ENCODE measurements at places on chromosomes 7 and 10. TPM values are rescaled to one million over a fixed set of nuclear protein-coding genes. Genes with fewer than 3 reads are reported as not detected.

- no peak for DNase-seq
These were observed 49.2 kb upstream of the NKX6-2 start for GRCh38 chr10:132834891-132835847.

DNA sequence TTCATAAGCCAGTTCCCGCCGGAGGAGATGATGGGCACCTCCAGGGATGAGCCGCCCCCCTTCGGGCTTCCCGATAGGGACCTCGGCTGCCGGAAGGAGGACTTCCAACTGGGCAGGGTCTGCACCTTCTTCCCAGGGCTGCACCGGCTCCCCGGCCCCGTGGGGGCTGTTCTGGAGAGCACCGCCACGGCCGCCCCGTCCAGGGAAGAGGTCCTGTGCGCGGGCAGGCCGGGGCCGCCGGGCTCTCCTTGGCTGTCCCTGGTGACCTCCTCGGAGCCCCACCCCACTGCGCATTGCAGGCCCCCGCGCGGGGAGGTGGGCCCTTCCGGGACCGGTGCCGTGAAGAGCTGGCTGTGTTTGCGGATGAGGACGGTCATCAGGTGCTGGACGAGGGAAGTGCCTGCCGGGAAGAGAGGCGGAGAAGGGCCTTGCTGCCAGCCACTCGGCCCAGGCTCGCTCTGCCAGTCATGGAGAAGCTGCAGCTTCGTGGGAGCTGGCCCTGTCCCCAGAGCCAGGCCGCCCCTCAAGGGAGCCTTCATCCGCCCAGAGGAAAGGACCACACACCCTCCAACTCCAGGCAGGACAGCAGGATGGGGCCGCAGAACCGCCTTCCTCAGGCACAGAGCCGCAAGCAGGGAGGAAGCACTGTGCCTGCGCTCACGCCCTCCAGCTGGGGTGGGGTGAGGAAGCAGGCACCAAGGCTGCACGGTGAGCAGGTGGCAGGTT lies 144.4 kb downstream of the MAPK8 start:
- DNase-seq, result no peak

DNA sequence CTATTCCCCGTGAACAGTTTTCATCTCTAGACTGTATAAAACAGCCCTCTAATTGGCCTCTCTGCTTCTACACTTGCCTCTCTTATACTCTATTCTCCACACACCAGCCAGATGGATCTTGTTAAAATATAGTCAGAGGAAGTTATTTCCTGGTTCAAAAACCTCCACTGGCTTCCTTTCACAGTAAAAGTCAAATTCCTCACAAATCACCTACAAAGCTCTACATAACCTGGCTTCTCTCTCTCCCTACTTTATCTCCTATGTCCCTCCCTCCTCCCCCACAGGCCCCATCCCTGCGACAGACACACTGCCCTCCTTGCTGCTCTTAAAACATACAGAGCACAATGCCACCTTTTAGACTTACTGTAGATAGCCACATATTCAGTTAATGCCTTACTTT lies 60.1 kb downstream of the TPK1 start:
- no peak for DNase-seq

DNA sequence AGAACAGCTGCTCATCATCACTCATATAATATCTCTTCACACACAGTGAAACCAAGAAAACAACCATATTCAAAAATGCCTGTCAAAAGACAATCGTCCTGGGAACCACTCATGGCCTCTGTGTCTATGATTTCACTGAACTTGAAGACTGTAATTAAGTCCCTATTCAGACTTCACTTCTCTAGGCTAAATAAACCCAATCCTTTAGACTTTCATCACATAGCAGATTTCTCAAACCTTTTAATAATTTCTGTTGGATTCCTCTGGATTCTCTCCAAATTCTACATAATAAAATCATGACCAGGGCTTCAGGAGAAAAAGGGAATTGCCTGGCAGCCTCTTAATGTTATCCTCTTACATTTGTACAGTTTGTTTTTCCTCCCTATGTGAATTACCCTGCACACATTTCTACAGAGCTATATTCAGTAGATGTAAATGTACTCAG lies 201.1 kb downstream of the LRRN3 start:
- no peak for DNase-seq

GRCh38 chr10:132865851-132866600 lies 76.3 kb downstream of the CFAP46 start:
- DNase-seq, result no peak

DNA sequence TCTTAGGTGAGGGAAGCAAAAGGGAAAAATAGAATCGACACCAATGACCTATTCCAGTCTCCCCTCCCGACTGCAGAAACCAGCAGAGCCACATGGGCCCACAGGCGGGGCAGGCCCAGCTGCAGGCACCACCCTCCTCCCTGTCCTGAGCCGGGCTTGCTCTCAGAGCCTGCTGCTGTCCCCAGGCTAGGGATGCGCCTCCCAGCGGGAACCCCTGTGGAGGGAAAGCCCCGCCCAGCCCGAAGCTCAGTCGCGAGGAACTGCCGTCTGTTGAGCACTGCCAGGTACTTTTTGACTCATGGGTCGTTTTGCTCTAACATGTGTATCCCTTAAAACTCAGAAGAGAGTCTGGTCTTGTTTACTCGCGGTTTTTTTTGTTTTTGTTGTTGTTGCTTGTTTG lies 124.5 kb upstream of the RET start:
- no peak for DNase-seq

- DNase-seq, result no peak
These were observed 13.9 kb downstream of the PARD3 start for GRCh38 chr10:34801097-34801733.

GRCh38 chr7:36473454-36474282 lies 84.0 kb downstream of the ANLN start:
- peak; percentile 25 for DNase-seq

DNA sequence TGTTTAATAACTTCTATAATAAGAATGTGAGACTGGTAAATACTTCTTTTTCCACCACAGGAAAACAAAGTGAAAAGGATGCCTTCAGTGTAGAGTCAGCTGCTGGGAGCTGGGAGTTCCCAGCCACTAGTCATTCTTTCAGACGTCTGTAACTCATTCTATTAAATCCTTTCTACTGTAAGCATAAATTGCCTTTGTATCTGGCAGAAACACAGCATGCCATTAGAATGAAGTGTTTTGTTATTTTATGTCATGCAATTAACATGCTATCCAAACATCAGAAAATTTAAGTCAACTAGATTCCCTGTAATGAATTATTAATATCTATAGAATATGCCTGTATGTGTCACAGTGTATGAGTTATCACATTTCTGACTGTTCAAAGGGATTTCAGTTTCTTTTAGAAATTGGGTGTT lies 14.3 kb downstream of the BPGM start:
- DNase-seq, result no peak

GRCh38 chr7:27901028-27901760 lies 161.2 kb downstream of the TAX1BP1 start:
- DNase-seq, result peak; percentile 47

DNA sequence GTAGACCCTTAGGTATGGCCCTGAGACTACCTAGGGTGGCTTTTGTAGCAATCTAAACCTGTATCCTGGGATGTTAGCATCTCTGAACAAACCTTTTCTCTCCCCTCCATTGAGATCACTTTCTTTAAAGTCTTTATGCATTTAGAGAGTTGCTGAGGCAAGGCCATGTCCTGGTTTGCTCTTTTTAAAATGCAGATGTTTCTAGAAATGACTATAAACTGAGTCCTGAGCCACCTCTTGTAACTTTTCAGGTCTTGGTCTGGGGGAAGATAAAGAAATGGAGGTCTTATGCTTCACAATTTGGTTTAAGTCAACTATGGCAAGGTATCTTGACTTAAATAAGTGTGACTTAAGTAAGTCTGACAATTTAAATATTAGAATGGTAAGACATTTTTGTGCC lies 78.0 kb downstream of the AUTS2 start:
- DNase-seq, result no peak

- DNase-seq, result no peak
These were observed 411.2 kb downstream of the ETV1 start for GRCh38 chr7:13578294-13578693.

DNA sequence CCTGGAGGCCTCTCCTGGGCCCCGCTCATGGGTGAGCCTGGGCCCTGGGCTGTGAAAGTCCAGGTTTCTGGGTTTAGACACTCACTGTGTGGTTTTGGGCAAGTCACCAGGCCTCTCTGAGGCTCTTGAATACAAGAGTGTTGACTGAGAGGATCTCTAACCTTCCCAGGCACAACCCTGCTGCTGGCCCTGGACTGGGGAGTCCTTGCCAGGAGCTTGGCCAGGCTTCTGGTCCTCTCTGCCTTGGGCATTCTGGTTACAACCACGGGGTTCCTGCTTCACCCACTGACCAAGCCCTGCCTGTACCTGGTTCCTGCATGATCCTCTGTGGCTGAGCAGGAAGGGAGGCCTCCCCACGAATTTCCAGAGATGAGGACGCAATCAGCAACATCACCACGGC lies 63.6 kb upstream of the COL13A1 start:
- no peak for DNase-seq

GRCh38 chr7:2698581-2699288 lies 10.7 kb downstream of the AMZ1 start:
- peak; percentile 34 for DNase-seq

DNA sequence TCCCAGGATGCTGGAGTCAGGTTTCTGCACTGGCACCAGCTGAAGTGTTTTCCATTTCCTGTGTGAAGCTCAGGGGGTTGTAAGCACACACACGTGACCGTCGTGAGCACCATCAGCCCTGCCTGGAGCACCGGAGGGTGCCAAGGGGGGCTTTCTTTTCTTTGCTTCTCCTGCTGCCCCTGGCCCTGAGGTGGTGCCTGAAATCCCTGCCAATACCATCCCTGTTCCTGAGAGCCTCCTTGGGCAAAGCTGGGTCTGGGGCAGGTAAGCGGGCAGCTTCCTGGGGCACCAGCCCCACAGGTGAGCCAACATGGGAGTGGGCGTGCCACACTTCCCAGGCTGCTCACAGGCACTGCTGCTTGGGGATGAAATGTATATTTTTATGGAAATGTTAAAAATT lies 593.6 kb downstream of the DNAJB6 start:
- DNase-seq, result no peak

DNA sequence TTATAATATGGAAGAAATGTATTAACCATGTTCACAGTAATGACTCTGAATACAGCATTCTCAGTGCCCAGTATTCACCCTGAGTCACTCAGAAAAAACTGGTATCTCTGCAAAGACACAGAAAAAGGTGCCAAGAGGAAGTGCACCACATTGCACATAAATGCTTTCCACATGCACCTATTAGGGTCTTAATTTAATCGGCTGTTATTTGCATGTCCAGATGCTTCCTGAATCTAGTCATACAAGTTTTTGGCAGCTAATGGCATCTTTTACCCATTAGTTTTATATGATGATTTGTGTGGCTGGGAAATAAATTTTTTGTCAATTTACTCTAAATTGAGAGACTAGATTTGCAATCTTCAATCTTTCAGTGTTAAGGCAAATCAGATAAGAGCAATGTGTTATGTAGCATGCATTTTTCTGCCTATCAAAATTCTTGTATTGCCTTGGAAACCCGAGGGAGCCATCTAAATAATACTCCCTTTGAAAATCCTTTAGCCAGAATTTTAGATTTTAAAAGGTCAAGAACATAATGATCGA lies 58.2 kb downstream of the ZNF680 start:
- no peak for DNase-seq

- DNase-seq, result no peak
These were observed 108.9 kb upstream of the ASAH2 start for GRCh38 chr10:50360077-50360850.

DNA sequence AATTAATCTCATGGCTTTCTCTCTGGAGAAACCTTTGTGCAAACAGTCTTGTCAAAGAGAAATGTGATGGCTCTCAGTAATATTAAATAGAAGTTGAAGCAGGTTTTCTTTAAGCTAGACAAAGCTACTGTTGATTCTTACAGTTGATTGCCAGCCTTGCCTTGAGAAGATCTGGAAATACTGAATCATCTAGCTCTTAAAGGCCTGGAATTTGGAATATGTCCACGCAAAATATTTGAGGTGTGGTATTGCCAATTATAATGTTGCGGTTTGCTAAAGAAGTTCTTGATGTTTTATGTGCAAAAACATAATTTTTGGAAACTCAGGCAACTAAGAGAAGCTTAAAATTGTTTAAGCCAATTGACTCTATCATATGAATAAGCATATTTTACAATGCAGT lies 371.9 kb downstream of the PHF14 start:
- DNase-seq, result no peak

DNA sequence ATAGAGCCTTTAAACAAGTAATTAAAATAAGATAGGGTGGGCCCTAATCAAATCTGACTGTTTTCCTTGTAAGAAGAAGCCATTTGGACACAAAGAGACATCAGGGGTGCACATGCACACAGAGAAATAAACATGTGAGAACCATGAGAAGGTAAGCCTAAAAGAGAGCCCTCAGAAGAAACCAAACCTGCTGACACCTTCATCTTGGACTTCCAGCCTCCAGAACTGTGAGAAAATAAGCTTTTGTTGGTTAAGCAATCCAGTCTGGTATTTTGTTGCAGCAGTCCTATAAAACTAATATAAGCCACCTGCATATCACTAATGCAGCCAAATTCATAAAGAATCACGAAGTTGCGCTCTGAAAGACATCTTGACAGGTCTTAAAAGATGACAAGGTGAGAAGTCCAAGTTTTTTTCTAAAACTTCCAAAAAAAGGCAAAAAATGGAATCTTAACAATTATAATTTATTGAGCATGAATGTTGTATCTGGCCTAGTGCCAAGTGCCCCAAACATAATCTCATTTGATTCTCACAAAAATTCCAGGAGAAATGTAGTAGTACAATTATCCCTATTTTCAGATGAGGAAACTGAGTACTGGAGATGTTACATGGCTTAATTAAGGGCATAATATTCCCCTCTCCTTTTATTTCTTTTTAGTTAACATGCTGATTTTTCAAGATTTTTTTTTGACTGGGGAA lies 34.3 kb upstream of the FAM133B start:
- no peak for DNase-seq

DNA sequence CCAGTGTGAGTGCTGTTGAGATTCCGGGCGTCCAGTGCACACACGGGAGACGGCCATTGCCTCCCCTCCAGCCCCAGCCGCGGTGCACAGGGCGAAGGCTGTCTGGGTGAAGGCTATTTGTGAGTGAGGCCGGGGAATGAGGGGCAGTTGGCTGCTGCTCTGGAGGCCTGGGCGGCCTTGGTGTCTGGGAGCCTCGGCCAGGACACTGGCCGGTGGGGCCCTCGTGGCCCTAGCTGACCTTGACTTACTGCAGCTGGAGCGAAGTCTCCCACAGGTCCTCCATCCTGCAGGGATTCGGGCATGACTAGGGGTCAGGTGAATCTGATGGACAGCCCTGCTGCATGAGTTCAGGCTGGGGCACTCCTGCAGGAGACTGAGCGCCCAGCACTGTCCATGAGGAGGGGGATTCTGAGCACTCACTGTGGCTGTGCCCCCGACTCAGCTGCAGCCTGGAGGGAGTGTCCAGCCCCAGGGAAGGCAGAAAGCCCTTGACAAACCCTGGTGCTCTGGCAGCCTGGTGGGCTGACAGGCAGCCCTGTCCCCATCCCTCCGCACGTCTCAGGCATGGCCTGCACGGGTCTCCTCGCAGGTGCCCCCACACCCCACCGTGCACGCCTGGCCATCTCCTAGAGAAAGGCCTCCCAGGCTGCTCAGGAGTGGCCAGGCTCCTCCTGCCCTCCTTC lies 52.7 kb upstream of the FAM20C start:
- no peak for DNase-seq

Gene SPACDR
- total RNA-seq, result not detected

Gene TDRD1
- not detected for total RNA-seq

Gene STEAP1
- not detected for total RNA-seq

Gene NKX2-3
- total RNA-seq, result not detected

Gene TRPV5
- total RNA-seq, result not detected

Gene VAX1
- not detected for total RNA-seq

Gene FLNC
- total RNA-seq, result 0.03 TPM

Gene ACTL6B
- not detected for total RNA-seq

Gene NRG3
- total RNA-seq, result not detected

Gene SH2B2
- 1.8 TPM for total RNA-seq

Gene GIMAP5
- total RNA-seq, result 24.1 TPM

Gene HK1
- total RNA-seq, result 37.0 TPM

Gene CTAGE15
- not detected for total RNA-seq

Measured in CD8-positive, alpha-beta T cell (primary cell).